ENCODE measurements at places on chromosomes 2 and 18. TPM values are rescaled to one million over a fixed set of nuclear protein-coding genes. Genes with fewer than 3 reads are reported as not detected.

DNA sequence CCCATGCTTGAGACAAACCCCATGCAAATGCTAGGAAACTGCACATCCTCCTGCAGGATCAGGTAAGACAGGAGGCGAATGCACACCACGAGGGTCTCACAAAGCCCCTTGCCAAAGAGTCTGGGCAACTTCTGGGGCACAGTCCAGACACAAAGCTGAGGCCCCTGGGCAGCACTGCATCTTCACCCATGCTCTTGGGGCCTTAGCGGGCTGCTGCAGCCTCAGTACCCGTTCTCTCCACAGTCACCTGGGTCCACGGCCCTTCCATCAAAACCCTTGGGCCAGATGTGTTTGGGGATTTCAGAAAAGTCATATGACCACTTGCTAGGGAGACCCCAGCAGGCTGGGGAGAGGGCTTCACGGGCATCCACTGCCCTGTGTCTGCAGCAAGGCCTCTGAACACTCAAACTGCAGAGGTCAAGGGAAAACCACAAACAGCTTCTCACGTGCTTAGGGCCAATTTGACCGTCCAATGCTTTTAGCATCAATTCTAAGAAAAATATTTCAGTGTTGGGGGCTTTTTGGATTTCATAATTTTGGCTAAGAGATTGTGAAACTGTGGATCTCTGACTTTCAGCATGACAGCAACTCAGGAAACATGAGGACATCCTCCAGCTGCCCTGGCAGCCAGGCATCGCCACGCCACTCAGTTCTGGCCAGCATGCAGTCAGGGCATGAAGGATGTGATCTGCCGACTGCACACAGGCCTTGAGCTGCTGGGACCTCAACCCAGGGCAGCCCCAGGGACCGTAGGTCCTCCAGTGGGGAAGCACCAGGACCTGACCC, 20.0 kb downstream of the PASK start:
- H3K27me3 ChIP-seq: no peaks in the 10 kb centered on the region
- no peak for DNase-seq
- H3K4me3 ChIP-seq: no peak overlapping the region
- H3K4me1 ChIP-seq: no peaks in the 10 kb centered on the region

DNA sequence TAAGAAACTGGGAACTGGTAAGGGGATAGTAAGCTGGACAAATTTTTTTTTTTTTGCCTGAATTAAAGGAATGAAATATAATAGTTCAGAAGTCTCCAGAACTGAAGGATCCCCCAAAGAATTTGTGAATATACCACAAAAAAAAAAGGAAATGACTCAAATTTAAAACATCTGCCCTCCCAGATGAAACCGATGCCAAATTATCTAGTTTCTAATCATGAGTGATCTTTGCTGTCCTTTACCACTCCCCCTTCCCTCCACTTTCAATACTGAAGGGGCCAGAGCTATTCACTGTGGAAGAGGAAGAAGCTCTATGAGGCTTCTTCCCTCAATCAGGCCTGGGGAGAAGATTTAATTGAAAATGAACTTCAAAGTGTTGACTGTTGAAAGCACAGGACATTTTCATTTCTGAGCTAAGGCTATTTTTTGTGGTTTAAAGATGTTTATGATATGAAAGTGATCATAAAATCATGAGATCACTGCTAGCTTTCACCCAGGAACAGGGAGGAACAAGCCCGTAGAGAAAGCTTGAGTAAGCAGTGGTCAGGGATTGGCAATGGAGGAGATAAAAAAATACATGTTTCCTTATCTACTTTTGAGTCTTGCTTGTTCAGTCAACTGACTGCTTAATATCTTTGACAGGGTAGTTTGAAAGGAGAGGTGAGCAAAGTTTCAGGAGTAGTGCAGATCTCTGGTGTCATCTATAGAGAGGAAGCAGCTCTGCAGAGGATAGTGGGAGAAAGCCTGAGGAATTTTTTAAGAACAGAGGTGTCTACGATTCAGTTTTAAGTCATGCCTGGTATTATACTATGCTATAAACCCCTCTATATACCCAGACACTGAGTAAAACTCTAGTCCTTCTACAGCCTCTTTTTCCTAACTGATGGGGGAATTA, 409.5 kb upstream of the FIGN start:
- H3K27ac ChIP-seq: no peak overlapping the region
- no peaks in the 10 kb centered on the region for H3K4me1 ChIP-seq
- H3K4me3 ChIP-seq: no peak overlapping the region

Gene C2orf92
- 4.5 TPM for total RNA-seq

Gene HMSD
- not detected for total RNA-seq

GRCh38 chr2:120257522-120257921, 4.9 kb downstream of the RALB start:
- no peaks in the 10 kb centered on the region for H3K27me3 ChIP-seq
- no peak for DNase-seq
- H3K4me3 ChIP-seq: no peak overlapping the region
- H3K36me3 ChIP-seq: no peaks in the 10 kb centered on the region
- no peak overlapping the region for H3K27ac ChIP-seq

Gene MAPRE2
- 99.3 TPM for total RNA-seq

- H3K4me1 ChIP-seq: no peaks in the 10 kb centered on the region
- DNase-seq: no peak
- H3K36me3 ChIP-seq: no peaks in the 10 kb centered on the region
- H3K27me3 ChIP-seq: no peaks in the 10 kb centered on the region
- no peak overlapping the region for H3K27ac ChIP-seq
These were observed 33.5 kb downstream of the STAT4 start for GRCh38 chr2:191117341-191117740.

GRCh38 chr2:236674238-236674637, 104.6 kb downstream of the ACKR3 start:
- no peak for DNase-seq
- H3K27me3 ChIP-seq: no peaks in the 10 kb centered on the region
- H3K27ac ChIP-seq: no peak overlapping the region

All from adrenal gland (tissue), 19 donors.